GM23338 (cell line): ENCODE measurements at places on chromosomes 5 and 9.

GRCh38 chr5:141192110-141192725 is at the start of gene PCDHB10:
PCDHB10 (plus strand) TSS chr5:141192353; CDS start chr5:141192553, 200 bp downstream.
- peak; percentile 90 for DNase-seq

- peak; percentile 25 for DNase-seq
These were observed 414.7 kb downstream of the KDM4C start for GRCh38 chr9:7172154-7173115.

GRCh38 chr5:115100319-115100955 is 69.3 kb downstream of the TRIM36 start:
- DNase-seq, result no peak

GRCh38 chr9:136978865-136979544 is 1.7 kb downstream of the PTGDS start:
- DNase-seq, result peak; percentile 90

GRCh38 chr9:128553728-128554127 is 1.3 kb downstream of the SPTAN1 start:
- DNase-seq, result no peak

- DNase-seq, result peak; percentile 3
These were observed 138.6 kb upstream of the DHFR start for GRCh38 chr5:80793354-80793753.

- no peak for DNase-seq
These were observed 250.2 kb upstream of the RFX3 start for GRCh38 chr9:3775968-3776367.

DNA sequence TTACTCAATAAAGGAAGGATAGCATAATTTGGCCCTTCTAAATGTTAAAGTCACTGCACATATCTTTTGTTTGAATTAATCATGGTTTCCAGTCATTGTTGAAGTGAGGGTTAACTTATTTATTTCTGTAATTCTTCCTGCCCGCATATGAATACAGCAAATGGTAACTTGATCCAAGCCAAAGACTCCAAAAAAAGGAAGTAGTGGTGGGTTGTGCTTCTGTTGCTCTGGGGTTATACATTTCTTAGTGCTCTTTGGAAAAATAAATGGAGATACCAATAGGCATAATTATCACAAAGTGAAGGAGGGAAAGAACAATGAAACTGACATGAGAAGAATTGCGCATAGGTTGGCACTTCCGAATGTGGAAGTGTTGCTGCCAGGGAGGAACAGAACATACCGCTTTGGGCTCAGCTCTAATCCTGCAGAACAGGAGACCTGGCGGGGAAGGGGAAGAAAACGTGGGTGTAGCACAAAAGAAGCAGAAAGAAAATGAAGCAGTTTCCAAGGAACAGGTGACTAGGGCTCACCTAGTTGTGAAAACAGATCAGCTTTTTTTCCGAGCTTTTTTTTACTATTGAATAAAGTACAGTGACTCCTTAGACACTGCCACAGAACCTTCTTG is 69.7 kb upstream of the TAF11L2 start:
- no peak for DNase-seq

DNA sequence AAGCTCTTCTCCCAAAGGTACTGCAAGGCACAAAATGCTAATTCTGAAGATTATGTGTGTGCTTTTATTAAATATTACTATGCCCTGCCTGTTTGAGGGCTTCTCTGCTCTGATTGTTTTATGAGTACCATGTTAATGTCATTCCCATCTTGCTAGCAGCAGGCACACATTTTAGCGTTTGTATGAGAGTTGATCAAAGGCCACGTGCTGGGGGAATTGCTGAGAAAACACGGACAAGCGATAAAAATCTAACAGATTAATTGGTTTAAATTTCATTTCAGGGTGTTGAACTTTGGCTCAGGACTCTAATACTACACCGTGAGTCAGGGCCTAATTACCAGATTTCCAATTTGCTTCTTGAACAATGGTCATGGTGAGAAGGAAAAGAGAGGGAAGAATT is 298.4 kb downstream of the EBF1 start:
- DNase-seq, result no peak

DNA sequence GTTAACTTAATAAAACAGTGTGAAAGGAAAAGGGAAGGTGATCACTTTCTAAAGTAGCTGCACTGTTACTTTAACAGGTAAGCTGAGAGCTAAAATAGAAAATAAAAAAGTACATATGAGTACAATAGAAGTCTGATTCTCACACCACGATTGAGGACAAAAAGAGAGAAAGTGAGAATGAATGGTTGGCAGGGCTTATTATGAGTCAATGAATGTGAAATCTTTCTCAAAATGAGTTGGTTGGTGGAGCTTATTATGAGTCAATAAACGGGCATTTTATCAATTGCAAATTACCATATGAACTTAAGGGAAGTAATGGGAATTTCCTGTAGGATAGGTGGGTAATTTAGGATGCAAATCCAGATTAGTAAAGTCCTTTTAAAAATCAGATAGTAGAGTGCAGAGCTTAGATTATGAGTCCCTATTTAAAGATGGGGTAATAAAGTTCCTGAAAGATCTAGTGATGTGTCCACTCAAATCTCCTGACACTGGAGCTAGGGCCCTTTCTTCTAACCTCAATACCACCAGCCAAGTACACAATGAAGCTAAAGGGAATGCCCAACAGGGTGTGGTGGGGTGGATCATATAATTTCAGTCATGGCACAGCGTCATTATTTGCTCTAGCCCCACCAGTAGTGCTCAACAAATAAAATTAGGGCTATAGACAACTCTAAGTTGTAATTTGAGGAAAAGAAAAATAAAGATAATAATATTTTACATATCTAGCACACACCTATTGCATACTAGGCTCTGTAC is 21.1 kb upstream of the TLR4 start:
- DNase-seq, result no peak

DNA sequence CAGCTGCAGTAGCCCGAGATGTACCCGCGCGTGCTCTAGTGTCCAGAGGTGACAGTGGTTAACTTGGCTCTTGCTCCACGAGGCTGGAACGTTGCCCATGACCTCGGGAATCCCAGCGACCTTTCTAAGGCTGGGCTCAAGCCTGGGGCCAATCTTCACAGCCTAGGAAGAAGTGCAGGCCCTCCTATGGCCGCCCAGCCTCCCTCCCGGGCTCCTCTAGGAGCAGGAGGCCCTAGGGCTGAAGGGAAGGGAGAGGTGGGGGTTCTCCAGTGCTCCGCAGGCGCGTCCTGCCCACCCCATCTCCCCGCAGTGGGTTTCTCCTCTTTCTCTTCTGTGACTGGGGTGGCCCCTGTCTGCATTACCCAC is 13.3 kb downstream of the NR2F1 start:
- no peak for DNase-seq

DNA sequence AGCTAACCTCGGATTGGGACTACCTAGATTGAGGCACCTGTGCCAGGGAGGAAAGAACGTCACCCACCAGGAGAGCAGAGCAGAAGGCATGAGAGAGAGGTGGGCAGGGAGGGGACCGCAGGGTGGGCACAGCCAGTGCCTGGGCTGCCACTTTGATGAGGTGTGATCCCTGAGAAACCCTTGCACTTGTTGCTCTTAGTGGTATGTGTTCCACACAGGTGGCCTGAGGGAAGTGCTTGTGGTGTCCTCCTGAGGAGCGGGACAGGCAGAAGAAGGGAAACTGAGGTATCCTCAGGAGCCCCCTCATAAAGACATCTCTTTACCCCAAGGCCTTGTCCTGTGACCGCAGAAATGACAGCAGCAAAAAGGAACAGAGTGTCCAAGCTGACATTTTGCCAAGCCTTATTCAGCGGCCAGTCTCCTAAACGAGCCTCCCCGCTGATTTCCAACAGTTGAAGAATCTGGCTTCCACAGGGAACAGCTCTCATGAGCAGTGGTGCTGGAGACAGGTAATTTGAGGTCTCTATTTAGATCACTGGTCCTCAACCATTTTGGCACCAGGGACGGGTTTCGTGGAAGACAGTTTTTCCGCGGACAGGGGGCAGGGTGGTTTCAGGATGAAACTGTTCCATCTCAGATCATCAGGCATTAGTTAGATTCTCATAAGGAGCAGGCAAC is 82.4 kb downstream of the FOXD1 start:
- DNase-seq, result no peak
